ENCODE measurements at places on chromosomes 13 and 19.

DNA sequence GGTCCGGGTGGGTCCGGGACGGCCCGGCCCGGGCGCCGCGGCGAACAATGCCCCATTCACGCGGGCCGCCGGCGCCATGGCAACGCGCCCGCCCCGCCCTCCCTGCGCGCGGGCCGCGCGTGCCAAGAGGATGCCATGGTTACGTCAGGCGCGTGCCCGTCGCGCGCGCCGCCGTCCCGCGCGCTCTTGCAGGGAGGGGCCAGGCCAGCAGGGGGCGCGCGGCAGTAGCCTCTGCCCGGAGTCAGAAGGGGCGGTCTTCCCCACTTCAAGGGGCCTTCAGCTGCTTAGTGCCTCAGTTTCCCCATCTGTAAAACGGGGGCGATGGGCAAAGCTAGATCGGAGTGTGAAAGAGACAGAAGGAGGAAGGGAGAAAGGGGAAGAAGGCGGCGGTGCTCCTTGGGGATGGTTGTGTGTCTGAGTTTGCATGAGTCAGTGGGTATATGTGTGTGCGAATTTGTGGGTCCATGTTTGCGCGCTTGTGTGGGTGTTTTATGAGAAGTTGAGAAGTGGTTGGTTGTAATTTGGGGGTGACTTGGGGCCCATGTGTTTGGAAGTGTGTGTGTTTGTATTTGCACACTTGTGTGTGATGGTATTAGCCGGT is 11.6 kb upstream of the NFIX start:
- no peak for DNase-seq

DNA sequence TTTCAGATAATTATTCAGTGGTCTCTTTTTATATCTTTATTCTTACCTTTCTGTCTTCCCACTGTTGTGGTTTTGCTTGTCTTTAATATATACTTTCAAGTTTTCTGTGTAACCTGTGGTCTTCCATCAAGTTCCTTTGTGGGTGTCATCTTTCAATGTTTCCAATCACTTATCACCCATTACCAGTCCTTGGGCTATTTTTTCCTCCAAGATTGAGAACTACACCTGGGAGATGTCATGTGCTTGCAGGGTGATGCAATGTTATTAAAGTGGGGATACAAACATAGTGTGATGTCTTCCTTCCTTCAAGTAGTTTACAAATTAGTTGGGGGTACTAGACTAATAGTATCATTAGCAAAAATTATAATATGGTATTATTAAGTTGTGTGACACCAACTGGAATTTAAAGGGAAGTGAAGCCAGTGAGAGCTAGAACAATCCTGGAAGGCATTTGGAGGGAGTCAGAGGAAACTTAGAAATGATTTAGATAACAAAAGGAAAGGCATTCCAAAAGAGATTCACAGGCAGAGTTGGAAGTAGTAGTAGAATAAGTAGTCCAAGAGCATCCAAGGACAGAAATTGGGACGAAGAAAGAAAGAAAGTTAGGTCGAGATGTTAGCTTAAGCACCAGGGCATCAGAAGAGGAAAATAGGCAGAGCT is 3.4 kb downstream of the FNDC3A start:
- no peak for DNase-seq

DNA sequence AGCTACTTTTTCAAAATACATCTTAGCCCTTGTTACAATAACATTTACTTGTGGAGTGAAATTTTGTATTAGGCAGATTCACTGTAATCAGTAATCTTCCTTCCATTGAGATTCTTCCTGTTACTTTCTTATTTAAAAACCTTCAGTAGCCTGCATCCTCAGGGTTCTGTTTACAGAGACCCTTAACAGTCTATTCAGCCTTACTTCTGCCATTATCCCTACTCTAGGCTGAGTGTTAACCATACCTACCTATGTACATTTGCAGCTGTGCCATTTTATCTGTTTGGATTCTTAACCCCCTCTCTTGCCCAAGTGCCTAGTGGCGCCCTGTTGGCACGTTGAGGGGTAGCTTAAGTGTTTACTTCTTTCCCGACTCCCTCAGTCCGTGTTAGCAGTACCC is 71.9 kb downstream of the LRCH1 start:
- no peak for DNase-seq

DNA sequence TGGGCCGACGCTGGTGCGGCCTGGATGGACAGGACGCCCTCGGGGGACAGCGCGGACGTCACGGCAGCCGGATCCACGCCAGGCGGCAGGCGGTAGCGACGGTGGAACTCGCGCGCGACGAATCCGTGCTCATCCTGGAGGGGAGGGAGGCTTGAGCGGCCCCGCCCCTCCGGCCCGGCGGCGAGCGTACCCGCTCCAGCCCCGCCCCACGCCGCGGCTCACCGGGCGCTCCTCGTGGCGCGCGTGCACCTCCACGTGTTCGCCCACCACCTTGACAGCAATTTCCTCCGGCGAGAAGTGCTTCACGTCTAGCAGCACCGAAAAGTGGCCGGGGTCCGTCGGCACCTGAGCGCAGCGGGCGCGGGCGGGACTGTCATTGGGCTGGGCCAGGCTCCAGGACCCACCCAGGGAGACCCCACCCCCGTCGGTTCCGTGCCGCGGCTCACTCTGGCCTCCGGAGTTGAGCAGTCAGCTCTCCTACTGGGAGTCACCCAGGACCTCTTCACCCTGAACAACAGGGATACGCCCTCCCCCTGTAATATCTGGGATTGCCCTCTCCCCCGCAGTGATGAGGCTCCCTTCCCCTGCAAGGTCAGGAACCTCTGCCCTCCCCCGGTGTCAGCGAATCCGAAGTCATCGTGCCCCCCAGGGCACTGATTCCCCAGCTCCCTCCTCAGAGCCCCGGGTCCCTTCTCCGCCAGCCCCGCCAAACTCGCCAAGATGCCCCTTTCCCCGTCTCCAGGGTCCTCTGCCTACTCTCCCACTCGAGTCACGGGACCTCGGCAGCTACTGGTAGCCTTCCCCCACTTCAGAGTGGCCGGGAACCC is 1.1 kb downstream of the HSPB6 start:
- DNase-seq: no peak

DNA sequence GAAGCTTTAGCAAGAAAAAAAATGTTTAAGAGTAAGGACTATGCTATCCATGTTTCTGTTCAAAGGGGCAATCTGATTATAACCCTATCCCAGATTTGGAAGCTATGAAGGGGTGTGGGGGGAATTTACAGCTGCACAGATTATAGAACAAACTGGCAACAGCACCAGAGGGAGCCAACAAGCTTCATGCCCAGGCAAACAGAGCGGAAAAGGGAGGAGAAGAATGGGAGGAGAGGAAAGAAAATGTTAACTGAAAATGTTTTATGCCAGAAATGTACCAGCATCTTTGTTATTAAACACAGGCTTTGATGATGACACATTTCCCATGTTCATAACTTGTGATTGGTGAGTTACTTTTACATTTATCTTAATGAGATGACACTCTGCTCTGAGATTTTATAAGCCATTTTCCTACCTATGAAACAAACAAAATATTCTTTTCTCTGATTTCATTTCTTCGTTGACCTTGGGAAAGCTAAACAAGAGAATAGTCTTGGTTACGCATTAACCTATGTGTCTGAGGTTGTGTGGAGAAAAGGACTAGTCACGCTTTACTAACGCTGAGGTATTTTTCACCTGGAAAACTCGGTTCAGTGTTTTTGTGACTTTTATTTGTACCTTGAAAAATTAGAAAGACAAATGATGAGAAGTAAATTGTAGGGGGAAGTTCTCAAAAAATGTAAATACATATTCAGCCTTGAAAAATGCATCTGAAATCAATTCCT is 235.8 kb upstream of the MIR17HG start:
- no peak for DNase-seq

DNA sequence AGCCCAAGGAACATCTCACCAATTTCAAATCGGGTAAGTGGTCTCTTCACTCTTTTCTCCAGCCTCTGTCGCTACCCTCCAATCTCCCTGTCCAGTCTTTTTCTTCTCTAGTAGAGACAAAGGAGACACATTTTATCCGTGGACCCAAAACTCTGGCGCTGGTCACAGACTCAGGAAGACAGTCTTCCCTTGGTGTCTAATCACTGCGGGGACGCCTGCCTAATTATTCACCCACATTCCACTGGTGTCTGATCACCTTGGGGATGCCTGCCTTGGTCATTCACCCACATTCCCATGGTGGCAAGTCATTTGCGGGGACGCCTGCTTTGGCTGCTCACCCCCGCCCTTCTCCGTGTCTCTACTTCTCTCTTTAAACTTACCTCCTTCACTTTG is 13.8 kb upstream of the OR10H1 start:
- no peak for DNase-seq

GRCh38 chr13:108154421-108154858 is 60.9 kb downstream of the LIG4 start:
- DNase-seq: no peak

GRCh38 chr19:40752257-40752781 is 1.3 kb downstream of the SNRPA start:
- DNase-seq: no peak

DNA sequence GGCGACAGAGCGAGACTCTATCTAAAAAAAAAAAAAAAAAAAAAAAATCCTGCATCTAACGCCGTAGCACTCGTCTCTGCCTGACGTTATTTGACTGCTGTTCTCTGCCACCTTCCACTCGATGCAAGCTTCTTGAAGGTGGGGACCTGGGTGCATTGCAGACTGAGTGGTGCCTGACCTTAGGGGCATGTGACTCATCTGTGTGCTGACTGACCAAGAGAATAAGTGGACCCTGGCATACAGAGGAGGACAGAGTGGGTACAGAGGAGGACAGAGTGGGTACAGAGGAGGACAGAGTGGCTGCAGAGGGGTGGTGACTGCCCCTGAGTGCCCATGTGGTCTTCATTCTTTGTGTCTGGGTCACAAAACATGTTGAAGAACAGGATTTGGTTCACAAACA is 7.6 kb downstream of the WTIP start:
- no peak for DNase-seq

DNA sequence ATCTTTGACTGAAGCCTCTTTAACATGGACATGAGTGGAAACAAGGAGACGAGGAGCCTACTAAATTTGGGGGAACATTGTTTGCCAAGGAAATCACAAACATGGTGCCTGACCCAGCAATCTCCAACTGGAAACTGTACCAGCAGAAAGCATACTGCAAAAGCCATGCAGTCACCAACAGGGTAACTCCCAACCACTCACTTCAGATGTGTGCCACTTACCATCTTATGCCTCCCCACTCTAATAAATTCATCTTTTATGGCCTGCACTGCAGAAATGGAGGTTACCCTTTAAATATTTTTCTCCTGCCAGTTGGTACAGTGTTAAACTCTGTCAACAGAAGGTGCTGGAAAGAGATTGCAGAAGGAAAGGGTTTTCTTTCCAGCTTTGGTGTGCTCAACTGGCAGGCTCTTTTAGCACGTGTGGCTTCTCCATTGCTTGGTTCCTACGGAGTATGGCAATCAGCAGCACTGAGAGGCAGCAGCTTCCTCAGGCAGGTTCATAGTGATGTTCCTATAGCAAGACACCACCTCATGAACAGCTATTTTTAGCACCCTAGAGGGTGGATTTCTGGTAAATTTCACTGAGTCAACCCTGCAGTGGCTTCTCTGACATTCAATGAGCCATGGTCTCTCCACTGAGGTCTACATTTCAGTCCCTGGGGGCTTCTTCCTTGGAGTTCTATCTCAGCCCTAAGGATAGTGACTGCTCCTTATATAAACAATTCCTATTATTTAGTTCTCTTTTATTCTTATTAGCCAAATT is 21.4 kb downstream of the MIR17HG start:
- no peak for DNase-seq

GRCh38 chr13:114199954-114200353 is 20.9 kb downstream of the CFAP97D2 start:
- DNase-seq: no peak

DNA sequence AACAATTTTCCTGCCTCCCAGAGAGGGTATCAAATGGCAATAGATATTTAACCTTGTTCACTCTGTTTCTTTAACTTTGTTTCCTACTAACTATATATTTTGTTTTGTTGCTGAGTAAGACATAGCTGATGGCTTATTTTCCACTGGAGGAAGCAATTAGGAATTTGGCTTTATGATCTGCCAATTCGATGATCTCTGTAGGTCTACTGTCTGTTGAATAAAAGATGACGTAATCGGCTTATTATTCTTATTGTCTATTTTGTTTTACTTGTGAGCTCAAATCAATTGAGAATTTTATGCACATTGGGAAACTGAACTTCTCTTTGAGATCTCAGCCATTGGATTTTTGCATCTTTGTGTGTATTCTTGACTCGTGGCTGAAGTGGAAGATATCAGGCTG is 862.6 kb downstream of the EFNB2 start:
- no peak for DNase-seq

GRCh38 chr19:42051166-42052115 is 18.6 kb downstream of the GRIK5 start:
- no peak for DNase-seq

DNA sequence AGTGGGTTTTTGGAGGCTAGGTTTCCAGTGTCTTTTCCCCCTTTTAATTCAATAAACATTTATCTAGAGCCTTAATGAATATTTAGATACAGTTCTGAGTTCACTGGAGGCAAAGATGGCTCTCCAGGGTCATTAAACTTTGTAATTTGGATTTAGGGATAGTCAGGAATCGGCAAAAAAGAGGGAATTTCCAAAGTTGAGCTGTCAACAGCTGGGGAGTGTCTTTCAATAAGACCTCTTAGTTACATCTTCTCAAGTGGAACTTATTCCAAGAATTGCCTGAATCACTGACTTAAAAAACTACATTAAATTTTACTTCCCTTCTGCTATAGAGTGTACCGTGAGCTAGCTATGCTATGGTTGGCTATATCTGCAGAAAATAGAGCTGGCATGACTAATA is 2.0 kb downstream of the LRCH1 start:
- no peak for DNase-seq

- no peak for DNase-seq
These were observed 86.1 kb downstream of the PTPRS start for GRCh38 chr19:5254543-5254942.

GRCh38 chr13:114004420-114005205 is 30.7 kb upstream of the C13orf46 start:
- no peak for DNase-seq

DNA sequence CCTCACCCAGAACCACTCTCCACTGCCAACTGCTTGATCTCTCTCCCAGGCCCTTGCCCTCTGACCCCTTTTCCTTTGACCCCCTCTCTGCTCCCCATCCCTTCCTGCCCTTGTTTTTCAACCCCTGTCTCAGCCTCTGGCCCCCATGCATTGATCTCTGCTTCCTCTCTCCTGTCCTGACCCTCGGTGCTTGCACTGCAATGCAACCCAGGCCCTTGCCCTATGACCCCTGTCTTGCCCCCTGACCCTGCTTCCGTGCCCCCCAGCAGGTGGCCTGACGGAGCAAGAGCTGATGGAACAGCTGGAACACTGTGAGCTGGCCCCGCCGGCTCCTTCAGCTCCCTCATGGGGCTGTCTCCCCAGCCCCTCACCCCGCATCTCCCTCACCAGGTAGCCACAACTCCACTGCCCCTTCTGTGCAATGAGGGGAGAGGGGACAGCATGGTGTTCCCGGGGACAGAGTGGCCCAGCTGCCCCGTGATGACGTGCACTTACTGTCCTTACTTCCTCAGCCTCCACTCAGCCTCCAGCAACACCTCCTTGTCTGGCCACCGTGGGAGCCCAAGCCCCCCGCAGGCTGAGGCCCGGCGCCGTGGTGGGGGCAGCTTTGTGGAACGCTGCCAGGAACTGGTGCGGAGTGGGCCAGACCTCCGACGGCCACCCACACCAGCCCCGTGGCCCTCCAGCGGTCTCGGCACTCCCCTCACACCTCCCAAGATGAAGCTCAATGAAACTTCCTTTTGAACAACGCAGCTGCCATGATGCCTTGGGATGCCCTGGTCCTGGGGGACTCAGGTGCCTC is 10.5 kb upstream of the LTBP4 start:
- DNase-seq: no peak

GRCh38 chr19:1284293-1284978 is 1.2 kb upstream of the EFNA2 start:
- DNase-seq: no peak
